ENCODE measurements at places on chromosomes 7 and 10. TPM values are rescaled to one million over a fixed set of nuclear protein-coding genes. Genes with fewer than 3 reads are reported as not detected.

DNA sequence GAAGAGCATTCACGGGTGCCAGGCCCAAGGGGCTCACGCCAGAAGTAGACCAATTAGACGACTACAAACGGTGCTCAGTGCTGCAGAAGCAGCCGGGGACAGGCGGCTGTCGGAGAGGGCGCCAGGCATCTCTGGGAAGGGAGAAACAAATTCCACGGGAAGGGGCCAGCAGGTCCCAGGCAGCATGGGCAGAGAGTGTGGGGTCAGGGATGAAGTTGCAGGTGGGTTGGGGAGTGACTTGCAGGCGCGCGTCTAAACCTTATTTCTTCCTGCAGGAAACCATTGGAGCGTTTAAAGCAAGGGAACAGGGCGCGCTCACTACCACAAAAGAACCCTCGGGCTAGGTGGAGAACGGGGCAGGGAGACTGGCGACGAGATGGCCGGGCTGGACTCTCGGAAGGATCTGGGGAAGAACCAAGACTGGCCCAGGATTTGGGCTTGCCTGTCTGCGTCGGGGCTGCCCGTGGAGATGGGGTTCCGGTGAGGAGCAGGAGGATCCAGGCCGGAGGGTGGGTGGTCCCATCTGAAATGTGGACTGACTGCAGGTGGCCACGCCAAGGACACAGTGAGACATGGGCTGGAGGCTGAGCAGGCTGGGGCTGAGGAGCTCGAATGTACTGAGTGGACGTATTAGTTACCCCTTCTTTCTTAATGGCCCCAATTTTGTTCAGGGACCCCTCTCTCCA is 116.3 kb upstream of the DIP2C start:
- ATAC-seq, result no peak

KLF14 gene
- total RNA-seq, result not detected

GRCh38 chr7:17618652-17618974 is 320.2 kb downstream of the AHR start:
- ATAC-seq, result no peak

DNA sequence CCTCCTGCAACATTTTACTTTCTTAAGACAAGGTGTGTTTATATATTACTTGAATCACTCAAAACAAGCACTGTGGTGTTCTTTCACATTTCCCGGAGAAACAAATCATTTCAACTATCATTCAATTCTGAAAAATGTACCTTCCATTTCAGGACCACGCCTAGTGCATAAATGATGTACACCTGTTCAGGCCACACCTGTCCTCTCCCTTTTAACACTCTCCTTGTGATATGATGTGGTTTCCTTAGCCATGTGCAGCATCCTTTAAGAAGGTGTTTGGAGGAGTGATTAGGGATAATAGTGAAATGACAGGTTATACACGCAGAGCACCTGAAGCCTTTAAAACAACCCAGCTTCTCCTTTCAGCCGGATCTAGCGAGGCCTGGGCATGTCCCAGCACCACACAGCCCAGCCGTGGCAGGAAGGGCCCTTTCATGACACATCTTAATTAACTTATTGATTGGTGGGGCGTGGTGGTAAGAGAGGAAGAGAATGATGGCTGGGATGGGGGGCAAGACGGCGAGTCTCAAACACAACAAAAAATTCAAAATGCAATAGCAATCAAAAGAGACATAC is 26.9 kb downstream of the ABLIM1 start:
- peak; percentile 28 for ATAC-seq

DNA sequence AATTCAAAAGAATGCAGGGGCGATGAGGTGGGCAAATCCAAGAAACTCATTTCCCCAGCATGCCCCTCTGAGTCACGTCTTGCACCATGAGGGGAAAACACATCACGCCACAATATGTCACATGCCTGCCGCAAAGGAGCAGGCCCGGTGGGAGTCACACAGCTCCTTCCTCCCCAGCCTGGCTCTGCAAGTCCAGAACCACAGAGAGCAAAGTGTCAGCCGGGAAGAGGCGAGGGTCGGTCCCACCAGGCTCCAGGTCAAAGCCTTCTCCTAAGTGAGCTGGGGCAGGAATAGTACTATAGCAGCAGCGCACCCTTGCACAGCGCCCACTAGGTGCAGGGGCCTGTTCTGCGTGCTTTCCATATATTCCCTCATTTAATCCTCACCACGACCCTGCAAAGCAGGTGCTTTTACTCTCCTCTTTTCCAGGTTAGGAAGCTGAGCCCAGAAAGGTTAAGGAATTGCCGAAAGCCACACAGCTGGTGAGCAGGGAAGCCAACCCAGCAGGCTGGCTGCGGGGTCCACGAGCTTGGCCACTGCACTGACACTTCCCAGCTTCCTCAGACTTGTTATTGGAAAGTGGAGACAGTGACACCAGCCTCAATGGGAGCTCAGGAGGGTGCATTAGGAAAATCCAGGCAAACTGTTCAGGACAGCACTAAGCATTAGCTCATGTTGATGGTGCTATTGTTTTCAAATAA is 94.0 kb upstream of the ZMIZ1 start:
- peak; percentile 6 for ATAC-seq

DNA sequence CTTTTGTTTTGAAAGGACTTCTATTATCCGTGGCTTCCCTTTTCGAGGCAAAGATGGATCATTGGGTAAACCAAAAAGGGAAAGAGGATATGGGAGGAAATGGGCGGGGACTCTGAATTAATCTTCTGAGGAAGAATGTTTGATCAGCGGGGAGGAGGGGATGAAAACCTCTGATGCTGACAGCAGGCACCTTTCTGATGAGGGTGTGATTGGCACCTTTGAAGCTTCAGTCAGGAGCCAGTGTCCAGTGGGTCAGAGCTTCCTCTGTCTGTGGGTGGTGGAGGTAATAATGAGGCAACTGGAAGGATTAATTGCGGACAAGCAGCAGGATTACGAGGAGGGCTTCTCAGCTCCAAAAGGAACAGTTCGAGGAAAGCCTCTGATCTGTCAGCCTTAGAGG is 877.6 kb downstream of the LRMDA start:
- ATAC-seq, result no peak

DNA sequence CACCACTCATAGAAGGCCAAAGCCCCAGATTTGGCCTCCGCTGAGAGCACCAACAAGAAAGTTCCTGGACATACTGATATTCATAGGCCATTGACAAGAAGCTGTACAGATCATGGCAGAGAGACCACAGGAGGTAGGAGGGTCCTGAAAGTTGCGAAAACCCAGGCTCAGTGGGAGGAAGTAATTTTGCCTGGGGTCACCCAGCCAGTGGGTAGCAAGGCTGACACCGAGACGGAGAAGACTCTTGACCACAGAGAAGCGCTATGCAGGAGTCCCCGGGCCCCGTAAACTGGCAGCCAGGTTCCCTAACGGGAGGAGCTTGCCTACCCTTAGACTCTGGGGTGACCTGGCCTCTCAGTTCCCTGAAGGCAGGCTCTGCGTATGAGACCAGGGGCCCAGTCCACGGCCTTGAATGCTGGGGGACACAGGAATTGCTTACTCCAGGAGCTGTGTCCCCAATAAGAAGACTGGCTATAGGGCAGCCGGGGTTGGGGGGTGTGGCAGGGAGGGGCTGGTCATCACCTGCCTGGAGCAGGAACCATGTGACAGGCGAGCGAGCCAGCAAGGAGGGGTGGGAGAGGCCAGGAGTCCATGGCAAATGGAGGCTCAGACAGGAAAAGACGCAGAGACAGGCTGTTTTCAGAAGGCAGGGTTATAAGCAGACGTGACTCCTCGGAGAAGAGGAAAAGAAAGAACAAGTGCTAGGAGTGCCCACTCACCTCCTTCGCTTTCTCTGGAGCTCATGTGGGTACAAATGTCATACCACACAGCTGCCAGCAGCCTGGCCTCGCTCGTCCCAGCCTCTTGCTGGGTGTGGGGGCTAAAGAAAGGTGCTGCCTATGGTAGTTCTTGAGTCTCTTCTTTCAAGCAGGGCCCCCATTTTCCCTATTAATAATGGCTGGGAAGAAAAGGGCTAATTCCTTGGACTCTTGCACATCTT is 24.6 kb upstream of the NPFFR1 start:
- ATAC-seq, result no peak
